ENCODE measurements at places on chromosomes 3 and 15.

GRCh38 chr3:62587579-62588031, 214.3 kb upstream of the FEZF2 start:
- DNase-seq, result no peak

DNA sequence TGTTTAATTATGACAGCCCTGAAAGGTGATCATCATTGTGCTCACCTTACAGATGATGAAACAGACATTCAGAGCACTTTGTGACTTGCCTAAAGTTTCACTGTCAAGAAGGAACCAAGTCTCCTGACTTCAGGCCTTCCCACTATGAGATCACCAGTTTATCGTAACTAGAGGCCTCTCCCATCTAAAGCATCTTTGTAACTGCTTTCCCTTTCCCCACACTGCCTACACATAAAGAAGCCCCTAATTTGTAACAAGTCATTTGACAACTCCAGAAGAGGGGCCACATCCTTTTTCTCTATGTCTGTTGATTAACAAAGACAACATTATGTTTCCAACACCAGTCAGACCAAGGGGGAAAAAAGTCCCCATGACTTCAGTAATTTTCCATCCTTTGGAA, 1.1 kb downstream of the KLHL6 start:
- no peak for DNase-seq

DNA sequence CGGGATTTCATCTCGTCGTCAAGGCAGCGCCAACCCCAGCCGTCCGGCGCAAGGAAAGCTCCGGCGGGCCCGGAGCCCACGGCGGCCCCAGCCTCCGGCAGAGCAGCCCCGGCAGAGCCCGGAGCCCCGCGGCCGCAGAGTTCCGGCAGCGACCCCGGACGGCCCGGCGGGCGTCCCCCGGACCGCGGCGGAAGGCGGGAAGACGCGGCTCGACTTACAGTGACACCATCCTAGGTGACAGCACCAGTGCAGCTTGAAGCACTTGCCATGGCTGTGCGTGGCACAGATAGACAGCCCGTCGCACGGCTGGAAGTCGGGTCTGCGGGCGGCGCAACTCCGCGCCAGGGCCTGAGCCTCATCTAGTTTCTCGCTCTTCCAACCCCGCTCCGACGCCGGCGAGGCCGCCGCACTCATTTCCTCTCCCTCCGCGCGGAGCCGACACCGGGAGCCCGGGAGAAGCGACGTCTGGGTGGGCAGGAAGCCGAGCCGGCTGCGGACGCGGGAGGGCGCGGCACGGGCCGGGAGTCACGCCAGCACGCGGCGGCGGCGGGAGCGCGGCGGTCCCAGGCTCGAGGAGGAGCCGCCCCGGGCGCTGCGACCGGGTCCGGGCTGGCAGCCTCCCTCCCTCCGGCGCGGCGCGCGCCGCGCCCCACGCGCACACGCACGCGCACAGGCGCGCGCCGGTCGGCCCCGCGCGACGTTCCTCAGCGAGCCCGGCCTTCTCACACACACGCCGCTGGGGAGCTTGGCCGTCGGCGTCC, at the start of gene C3orf70:
Gene C3orf70 (minus strand): TSS at position 651 of the 761 bp plus-strand sequence. CDS start 237 bp downstream, at position 414.
- no peak for DNase-seq

- no peak for DNase-seq
Observed at GRCh38 chr3:158788446-158788845, 13.4 kb upstream of the MFSD1 start.

DNA sequence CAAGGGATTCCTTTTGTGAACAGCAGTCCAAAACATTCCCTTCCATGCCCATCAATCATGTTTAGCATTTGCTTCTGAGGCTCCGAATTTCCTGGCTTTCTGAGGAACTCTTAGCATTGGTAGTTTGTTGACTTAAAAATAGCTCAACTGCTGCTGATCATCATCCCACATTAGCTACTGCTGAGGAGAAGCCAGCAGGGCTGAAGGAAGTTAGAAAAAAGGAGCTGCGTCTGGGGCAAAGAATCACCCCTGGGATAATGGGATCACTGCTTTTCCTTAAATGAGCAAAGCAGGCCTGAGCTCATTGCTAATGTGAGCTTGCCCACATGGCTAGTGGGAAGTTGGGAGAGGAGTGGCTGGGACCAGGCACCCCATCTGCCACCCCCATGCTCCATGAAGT, 39.8 kb downstream of the CYP19A1 start:
- no peak for DNase-seq

DNA sequence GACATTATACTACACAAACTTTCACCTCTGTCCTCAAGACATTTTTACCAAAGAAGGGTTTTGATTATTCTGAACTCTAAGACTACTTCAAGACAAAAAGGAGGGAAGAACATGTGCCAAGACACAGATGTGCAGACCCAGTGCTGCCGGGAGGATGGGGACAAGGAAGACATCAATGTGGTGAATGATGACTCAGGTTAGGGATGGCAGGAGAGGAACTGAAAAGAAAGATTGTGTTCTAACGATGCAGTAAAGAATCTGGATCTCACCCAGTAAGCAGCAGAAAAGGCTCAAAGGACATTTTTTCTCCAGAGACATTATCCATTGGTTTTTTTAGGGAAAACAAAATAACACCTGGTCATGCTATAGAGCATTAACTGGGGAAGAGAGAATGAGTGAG, 449.9 kb upstream of the NR2F2 start:
- no peak for DNase-seq

DNA sequence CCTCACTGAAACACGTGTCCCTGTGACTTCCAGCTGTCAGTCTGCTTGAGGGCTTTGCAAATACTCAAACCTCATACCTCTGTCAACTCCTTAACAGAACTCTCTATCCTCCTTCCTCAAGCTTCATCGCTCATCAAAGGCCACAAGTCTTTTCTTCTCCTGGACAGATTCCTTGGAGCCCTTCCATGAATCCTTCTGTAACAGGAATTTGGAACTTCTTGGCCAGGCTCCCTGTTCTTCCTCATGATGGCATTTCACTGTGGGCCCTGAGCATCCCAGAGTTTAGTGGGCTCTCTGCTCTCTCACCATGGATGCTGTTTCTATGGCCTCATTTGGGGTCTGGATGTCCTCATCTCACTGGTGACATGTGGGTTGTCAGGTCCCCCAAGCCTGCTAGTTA, 105.0 kb upstream of the TLE3 start:
- no peak for DNase-seq

DNA sequence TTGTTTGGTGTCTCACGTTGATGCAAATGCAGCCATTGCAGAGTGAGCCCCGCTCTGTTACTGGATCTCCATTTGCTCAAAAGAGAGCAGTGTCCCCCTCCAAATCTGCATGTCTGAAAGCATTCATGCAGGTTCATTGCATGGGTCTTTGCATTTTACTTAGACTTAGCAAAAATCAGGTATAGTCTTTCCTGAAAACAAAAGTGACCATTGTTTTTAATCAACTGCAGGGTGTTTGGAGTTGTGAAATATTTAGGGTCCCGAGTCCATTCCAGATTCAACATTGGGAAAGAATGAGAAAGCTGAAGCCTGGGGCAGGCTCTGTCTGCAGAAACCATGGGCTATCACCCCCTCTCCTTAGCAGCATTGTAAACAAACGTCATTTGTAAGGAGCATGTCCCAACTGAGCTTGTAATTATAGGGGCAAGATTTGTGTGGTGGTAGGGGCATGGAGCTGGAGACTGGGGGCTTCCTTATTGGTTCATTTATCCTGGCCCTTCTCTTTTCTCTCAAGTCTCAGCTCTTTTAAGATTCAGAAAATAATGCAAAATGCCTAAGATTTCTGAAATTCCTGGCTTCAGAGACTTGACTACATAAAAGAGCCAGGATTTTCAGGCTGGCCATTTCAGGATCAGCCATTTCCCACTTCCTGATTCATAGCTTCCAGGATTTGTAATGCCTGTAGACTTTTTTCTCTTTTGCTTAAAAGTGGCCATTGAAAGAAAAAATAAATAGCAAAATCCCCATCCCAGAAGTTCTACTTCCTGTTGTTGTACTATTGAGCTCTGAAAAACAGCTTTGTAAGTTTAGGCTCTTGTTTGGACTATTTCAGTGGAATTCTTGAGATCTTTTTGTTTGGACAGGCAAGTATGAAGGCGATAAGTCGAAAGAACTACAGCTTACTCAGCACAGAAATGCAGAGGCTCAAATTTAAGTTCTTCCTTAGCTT, 23.0 kb downstream of the IGF1R start:
- DNase-seq, result no peak

Measured in stimulated activated CD8-positive, alpha-beta memory T cell treated with anti-CD3 and anti-CD28 coated beads, Interleukin-7, amount 100 ng/mL, for 4 hours (primary cell).